Stimulated activated CD8-positive, alpha-beta memory T cell treated with anti-CD3 and anti-CD28 coated beads, Interleukin-7, amount 100 ng/mL, for 1 hour (primary cell): ENCODE measurements at places on chromosomes 5 and 9.

DNA sequence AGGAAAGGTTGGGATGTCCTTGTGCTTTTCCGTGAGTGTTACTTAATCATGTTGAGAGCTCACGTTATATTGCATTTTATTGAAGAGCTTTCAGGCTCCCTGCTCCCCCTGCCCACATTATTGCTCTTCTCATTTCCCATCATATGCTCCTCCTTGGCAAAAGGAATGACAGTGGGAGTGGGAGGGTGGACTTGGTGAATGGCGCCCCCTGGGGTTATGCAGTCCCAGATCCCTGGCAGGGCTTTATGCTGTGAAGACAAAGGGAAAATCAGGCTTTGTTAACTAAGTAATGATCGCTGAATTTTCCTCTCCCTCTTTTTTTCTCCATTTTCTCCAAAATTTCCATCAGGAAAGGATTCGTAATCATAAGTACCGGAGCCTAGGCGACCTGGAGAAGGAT, 166.6 kb downstream of the SMARCA2 start:
- no peak for DNase-seq

DNA sequence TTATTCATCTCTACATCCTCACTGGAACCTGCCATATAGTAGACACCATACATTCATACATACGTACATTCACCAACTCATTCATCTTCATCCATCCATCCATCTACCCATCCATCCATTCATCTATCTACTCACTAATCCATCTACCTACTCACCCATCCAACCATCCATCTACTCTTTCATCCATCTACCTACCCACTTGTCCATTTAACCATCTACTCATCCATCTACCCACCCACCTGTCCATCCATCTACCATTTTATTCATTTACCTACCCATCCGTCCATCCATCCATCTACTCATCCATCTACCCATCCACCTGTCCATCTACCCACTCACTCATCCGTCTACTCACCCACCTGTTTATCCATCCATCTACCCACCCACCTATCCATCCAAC, 31.9 kb upstream of the LCP2 start:
- DNase-seq, result no peak

DNA sequence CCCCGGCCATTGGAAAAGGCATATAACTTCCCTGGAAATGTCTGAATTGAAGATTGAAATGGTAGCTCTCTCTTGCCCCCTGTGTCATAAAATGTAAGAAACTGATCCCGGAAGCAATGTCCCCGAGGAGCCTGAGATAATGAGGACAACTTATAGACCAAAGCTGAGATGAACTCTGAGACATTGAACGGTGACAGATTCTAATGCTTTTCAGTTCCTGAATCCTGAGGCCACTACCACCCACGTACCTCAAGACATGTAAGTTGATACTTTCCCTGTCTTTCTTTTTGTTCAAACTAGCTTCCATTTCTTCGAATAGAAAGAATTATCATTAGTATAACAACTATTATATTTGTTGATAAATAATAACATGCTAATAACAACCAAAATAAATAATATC, 51.0 kb downstream of the KIF4B start:
- DNase-seq, result no peak

GRCh38 chr9:120878188-120879130, 1.5 kb upstream of the PHF19 start:
- DNase-seq, result no peak

- no peak for DNase-seq
Observed at GRCh38 chr9:94108584-94108983, 24.3 kb downstream of the PTPDC1 start.
